ENCODE measurements at places on chromosomes 6 and 20.

GRCh38 chr20:23441850-23442313 is 2.4 kb downstream of the CSTL1 start:
- peak; percentile 85 for DNase-seq

GRCh38 chr6:160427312-160428068 is 79.3 kb downstream of the SLC22A3 start:
- no peak for DNase-seq

- DNase-seq: no peak
Measured at GRCh38 chr6:157045831-157046454, 268.8 kb downstream of the ARID1B start.

DNA sequence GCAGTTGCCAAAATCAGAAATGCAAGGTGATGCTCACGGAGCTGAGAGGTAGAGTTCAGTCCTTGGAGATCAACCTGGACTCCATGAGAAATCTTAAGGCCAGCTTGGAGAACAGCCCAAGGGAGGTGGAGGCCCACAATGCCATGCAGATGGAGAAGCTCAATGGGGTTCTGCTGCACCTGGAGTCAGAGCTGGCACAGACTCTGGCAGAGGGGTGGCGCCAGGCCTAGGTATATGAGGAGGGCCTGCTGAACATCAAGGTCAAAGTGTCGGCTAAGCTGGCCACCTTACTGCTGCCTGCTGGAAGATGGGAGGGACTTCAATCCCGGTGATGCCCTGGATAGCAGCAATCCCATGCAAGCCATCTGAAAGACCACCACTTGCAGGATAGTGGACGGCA is 23.9 kb upstream of the FUT9 start:
- no peak for DNase-seq

GRCh38 chr6:152573762-152574161 is 63.4 kb downstream of the SYNE1 start:
- DNase-seq: no peak

DNA sequence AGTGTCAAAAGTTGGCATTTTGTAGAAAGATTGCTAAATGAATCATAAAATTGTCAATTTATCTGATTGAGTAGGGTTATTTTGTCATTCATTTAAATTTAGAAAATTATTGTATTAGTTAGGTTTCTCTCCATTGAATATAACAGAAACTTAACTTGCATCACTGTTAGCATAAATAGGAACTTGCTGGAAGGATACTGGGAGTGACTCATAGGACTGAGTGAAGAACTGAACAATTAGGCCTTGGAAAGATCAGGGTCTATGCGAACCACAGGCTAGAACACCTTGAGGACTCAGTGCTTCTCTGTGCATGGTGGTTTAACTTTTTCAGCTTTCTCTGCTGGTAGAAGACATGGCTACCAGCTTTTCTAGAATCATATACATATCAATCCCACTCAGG is 67.7 kb upstream of the IFNGR1 start:
- DNase-seq: no peak

- no peak for DNase-seq
Measured at GRCh38 chr6:42038811-42039408, 11.4 kb upstream of the TAF8 start.

GRCh38 chr6:84764332-84765049 is at the start of gene TBX18:
TBX18 (minus strand) TSS chr6:84764598; CDS start chr6:84764181, 417 bp downstream.
- DNase-seq: peak; percentile 95

- DNase-seq: no peak
Measured at GRCh38 chr20:41978875-41979274, 360.7 kb upstream of the CHD6 start.

DNA sequence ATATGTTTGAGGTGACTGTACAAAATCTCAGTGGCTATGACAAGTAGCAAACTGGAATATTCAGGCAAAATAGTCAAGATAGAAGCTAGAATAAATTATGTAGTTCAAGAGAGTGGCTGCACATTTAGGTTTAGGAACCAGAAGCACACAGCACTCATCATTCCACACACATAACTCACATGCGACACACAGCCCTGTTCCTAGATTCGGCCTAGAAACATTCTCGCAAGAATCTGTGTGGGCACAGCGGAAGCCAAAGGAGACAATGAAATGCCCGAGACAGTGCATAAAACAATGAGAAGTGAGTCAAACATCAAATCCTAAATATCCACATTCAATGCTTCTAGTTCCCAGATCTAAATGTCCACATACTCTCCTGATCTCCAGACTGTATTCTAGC is 9.5 kb upstream of the SUPT3H start:
- DNase-seq: no peak

DNA sequence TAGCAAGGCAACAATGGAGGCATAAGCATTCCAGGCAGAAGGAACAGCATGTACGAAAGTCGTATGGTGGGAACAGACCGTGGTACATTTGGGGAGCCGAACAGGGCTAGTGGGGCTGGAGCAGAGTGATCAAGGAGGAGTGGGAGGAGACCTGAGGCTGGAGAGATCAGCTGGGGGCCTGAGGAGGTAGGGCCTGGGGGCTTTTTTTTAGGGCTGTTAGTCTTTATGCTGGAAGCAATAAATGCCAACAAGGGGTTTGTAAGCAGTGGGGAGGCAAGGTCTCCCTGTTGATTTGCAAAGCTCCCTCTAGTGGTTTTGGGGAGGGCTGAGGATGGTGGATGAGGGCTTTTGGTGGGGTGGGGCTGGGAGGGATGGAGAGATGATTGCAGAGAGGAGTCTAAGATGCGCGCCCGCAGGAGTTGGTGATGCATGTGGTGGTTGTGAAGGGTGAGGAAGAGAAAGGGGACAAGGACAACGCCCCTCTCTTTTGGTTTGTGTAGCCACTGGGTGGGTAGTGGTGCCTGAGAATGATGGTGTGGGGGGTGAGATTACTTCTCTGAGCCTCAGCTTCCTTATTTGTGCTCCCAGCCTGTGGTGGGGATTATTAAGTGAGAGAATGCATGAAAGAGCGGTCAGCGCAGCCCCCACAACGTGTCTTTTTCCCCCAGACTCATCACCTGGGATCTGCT is 74.1 kb upstream of the TOX2 start:
- DNase-seq: no peak

DNA sequence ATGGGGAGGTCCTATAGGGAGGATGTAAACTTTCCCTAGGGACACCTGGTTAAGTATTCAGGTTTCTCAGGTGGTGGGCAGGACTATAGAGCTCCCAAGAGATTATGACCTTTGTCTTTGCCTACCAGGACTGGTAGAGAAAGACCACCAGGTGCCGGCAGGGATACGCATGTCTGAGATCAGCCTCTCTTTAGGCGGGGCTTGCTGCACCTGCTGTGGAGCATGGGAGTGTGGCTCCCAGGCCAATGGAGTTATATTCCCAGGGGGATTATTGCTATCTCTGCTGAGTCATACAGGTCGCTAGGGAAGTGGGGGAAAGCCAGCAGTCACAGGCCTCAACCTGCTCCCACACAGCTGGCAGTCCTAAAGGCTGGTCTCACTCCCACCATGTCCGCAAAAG is 280.5 kb upstream of the MMS22L start:
- DNase-seq: no peak

DNA sequence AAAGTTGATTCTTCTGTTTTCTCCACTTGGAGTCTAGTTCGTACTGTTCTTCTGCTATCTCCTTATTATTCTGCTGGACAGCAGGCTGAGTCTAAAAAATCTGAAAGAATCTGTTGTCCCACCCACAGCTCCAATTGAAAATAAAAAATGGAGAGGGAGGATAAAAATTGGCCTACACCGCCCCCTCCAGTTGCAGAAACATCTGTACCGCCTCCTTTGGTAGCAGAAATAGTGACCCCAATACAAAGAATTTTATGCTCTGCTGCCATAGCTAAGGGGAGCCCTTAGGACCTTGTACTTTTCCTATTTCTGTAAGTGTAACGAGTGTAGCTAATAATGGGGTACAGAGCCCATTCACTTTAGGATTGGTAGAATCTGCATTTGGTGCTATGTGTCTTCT is 4.9 kb upstream of the FKBP1A start:
- no peak for DNase-seq

DNA sequence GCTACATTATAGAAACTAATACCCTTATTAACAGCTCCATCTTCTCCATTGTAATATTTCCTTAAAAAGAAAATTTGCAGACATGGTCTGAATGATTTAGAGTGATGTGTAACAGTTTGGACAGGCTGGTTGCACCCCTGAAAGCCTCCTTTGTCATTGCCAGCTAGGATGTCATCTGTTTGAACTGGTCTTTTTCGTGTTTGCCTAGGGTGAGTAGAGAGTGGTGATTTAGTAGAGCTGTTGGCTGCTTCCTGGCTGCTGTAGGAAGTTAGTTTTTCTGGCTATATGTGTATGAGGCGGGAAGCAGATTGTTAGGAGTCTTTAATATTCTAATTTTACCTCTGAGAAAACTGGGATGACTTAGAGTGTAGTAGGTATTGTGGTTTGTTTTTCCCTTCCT is 101.1 kb downstream of the ZFAND3 start:
- DNase-seq: no peak

GRCh38 chr6:49618257-49618656 is 18.4 kb downstream of the RHAG start:
- DNase-seq: no peak

DNA sequence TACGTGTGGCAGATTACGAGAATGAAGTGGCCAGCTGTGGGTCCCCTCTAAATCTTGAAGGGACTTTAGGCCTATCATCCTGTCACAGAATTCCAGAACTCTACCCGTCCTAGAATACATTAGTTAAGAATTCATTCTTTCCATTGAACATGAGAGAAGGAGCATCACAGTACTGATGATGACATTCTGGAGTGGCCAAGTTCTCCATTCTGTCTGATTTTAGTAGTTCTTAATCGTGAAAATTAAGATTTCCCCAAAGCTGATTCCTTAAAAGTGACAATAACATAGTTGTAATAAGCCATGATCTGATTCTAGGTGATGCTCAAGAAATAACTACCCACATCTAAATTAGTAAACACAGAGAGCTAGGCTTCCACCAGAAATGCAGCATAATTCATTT is 35.0 kb upstream of the RIN2 start:
- no peak for DNase-seq

GRCh38 chr6:6121943-6122342 is 115.2 kb upstream of the NRN1 start:
- DNase-seq: no peak

- peak; percentile 15 for DNase-seq
Measured at GRCh38 chr6:75065523-75065922, 140.3 kb downstream of the COL12A1 start.
